ENCODE measurements at places on chromosomes 2 and 18.

DNA sequence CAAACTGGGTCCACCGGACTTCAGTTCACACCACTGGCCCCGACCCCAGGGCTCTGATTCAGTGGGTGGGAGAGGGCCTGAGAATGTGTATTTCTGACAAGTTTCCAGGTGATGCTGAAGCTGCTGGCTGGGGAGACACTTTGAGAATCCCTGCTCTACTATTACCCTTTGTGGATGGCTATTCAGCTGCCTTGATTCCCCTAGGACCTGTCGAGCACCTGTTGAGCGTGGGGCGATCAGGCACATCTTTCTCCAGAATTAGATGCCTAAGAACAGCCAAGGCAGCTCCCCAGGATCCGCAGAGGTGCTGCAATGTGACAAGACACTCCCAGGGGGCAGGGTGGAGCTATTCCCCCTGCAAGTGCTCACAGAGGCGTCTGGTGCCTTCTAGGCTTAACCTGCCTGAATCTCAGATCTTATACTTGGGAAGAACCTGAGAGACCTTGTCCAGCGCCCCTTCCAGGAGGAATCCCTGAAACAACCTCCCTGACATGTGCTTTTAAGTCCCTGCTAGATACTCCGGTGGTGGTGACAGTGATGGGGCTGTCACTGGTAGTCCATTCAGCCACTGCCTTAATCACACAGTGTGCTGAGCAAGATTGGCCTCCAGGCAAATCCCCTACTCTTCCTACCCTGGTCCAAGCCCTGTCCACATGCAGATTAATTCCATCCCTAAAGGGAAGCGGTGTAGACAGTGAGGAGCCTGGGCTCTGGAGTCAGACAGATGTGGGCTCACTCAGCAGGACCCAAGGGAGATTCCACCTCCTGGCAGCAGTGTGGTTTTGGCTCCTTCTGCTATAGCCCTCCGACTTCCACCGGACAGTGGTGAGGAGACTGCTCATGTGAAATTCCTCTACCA is 43.4 kb upstream of the OTOF start:
- no peak for DNase-seq

- no peak for DNase-seq
These were observed 46.3 kb downstream of the ATL2 start for GRCh38 chr2:38330754-38331153.

DNA sequence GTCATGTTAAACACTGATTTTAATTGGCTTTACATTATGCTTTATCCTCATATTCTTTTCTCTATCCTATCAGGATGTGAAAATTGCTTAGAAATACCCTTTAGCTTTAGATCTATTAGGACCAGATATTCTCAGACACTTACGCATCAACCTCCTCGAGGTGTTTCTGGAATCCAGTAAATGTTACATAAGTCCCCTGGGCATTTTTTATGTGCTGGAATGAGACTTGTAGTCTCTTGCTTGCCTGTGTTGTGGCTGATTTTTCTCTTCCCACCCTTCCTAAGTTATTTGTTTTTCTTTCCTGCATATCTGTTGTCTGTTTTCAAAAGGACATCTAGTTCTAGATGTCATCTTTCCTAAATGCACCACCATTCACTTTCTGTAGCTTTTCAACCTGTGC is 197.1 kb downstream of the CCDC85A start:
- no peak for DNase-seq

GRCh38 chr2:217902379-217903141 is 100.2 kb downstream of the TNS1 start:
- DNase-seq: peak; percentile 13

- no peak for DNase-seq
These were observed 1.5 kb downstream of the SOWAHC start for GRCh38 chr2:109615637-109616144.

DNA sequence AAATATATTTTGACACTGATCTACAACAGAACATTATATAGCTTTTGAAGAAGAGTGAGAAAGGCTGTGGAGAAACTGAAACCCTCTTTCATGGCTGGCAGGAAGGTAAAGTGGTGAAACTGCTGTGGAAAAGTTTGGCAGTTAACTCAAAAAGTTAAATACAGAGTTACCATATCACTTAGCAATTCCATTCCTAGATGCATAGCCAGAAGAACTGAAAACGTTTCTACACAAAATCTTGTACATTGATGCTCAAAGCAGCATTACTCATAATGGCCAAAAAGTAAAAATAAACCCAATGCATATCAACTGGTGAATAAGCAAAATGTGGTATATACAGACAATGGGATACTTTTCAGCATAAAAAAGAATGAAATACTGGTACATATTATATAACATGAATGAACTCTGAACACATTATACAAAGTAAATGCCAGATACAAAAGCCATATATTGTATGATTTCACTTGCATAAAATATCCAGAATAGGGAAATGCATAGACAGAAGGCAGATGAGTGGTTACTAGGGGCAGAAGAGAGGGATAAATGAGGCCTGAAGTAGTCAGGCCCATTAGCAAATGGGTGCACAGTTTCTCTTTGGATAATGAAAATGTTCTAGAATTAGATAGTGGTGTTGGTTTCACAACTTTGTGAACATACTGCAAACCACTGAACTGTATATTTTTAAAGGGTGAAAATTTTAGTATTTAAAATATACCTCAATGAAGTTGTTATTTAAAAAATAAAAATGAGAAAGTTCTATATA is 114.3 kb downstream of the DYM start:
- DNase-seq: no peak

- DNase-seq: no peak
These were observed 392.7 kb upstream of the FANCL start for GRCh38 chr2:58633613-58634365.

DNA sequence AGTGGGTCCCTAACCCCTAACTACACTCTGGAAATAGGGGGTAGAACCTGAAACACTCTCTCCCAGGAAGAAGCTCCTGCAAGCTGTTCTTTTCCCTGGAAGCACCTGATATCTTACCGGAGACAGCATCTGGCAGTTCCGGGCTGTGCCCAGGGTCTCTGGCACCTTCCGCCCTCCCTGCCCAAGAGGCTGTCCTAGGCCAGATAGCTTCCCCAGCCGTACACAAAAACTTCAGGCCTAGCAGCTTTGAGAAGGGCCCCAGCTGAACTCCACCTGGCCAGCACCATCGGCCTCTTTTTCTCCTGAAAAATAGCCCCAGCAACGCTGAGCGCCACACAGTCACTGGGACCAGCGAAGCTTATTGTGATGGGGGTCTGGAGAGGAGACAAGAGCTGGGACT is 9.7 kb downstream of the OSR1 start:
- no peak for DNase-seq
